ENCODE measurements at places on chromosomes 2 and 18.

DNA sequence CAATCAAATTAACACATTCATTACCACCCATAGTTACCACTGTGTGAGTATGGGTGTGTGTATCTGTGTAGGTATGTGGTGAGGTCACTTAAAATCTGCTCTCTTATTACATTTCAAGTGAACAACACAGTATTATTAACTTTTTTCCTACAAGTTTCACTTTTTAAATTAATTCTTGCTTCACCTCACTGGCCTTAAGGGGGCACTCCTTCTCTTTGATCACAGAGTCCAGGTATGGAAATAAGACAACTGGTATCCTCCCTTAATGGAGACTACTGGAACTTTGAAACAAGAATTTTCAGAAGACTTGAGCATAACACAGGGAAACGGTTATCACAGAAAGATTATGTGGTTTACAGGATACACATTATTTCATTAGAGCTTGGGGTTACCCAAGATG lies 255.8 kb downstream of the ASXL3 start:
- no peak for DNase-seq

- DNase-seq: no peak
Measured at GRCh38 chr2:159706385-159706980, 5.8 kb upstream of the MARCHF7 start.

GRCh38 chr18:52615943-52616342 lies 275.9 kb downstream of the DCC start:
- DNase-seq: no peak

- DNase-seq: no peak
Measured at GRCh38 chr2:88024509-88024908, 8.2 kb upstream of the RNU2-63P start.

DNA sequence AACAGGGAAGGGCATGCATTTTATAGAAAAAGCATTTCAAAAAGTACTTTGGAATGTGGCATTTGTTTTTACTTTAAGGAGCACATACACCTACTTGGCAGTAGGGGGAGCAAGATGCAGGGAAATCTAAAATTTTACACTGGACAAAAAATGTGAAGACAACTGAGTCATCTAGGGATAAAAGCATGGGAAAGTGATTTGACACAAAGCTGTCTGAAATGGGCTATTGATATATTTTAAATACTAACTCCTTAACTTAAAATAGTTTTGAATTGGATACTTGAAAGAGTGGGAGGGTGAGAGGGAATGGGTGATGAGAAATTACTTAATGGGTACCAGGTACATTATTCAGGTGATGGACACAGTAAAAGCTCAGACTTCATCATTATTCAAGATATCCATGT lies 15.8 kb downstream of the TMEM200C start:
- DNase-seq: no peak

GRCh38 chr2:100182494-100183361 lies 40.3 kb upstream of the AFF3 start:
- no peak for DNase-seq

- DNase-seq: no peak
Measured at GRCh38 chr2:7333960-7334493, 416.8 kb downstream of the RNF144A start.

DNA sequence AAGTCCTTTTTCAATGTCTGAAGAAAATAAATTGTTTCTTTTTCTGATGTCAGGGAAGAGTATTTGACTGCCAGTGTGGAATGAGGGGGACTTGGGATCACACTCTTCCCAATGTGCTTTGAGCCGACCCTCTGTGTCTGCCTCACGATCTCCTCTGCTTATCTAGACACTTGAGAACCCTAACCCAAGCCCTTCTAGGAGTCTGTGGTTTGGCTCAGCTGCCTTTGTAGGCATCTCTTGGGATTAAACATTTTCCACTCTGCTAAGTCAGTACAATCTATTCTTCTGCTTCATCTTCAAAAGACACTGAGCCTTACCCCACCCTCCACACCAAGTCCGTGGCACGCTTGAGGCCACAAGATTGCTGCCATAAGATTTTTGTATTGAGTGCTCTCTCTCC lies 19.4 kb downstream of the FAM110C start:
- DNase-seq: no peak

- DNase-seq: no peak
Measured at GRCh38 chr2:147511491-147511948, 333.3 kb upstream of the ACVR2A start.

GRCh38 chr2:231911381-231911780 lies 14.8 kb downstream of the NPPC start:
- DNase-seq: no peak
